ENCODE measurements at places on chromosomes 6 and 20.

DNA sequence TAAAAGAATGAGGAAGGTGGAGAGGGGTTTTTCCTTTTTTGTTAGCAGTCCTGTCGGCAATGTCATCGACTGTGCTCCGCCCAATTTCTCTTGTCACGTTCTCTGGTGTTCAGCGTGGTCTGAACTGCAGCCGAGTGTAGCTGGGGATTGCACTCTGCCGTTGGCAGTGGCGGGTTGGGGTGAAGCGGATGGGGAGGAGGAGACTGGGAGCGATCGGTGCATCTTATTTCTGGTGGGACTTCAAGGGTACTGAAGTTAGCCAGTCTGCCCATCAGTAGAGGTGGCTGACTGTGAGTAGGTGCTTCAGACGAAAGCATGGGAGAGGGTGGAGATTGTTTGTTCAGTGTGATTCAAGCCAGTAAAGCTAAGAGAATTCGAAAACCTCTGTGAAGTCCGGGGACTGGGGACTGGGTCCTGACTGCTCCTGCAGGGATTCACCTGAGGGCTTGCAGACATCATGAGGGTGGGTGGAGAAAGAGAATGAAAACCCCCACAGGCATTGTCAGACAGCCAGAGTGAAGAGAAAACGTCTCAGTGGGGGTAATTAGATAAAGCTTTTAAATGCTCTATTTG, 5.1 kb downstream of the RREB1 start:
- no peak for DNase-seq

GRCh38 chr20:25259358-25259757, 11.5 kb downstream of the PYGB start:
- no peak for DNase-seq

DNA sequence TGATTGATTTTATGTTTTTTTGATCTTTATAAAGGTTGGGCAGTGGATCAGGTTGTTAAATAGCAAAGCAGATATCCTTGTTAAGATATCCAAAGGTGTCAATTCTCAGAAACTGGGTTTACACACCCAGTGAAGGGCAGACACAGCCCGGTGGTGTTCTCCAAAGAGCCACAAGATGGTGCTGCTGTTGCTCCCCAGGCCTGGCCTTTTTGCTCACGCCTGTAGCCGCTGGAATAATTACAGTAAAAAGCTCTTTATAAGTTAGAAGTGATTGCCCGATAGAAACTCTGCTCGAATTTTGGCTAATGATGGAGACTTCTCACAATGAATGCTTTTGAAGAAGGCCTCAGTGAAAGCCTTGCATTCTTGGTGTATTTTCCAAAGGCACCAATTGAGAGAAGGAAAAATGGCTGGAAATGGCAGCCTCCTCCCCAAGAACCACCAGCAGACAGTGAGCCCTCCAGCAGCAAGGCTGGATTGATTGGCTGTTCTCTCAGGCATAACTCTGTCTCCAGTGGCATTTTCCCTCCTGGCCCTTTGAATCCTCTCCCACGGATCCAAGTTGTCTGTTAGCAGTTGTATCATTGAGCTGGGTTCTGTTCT, 120.5 kb upstream of the CHD6 start:
- DNase-seq = peak; percentile 31

DNA sequence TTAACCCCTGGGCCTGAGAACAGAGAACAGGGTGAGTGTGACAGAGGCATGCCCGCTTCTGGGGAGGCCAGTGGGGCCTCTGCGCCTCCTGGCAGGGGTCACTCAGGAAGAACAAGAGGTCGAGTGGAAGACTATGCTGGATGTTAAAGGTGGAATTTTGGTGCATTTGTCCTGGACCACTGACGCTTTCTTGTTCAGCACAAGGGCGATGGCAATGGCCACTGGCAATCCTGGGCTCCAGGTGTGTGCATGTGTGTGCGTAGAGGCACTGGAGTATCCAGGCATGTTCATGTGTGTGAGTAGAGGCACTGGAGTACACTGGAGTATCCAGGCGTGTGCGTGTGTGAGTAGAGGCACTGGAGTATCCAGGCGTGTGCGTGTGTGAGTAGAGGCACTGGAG, 23.5 kb upstream of the NPBWR2 start:
- no peak for DNase-seq

GRCh38 chr6:7673063-7673536, 52.8 kb upstream of the BMP6 start:
- DNase-seq = no peak
